Activated CD4-positive, alpha-beta T cell treated with anti-CD3 and anti-CD28 coated beads, Interleukin-2, amount 50 U/mL, for 48 hours (primary cell): ENCODE measurements at places on chromosomes 5 and 9.

GRCh38 chr5:31763424-31763823 is 124.5 kb downstream of the PDZD2 start:
- no peak for DNase-seq

DNA sequence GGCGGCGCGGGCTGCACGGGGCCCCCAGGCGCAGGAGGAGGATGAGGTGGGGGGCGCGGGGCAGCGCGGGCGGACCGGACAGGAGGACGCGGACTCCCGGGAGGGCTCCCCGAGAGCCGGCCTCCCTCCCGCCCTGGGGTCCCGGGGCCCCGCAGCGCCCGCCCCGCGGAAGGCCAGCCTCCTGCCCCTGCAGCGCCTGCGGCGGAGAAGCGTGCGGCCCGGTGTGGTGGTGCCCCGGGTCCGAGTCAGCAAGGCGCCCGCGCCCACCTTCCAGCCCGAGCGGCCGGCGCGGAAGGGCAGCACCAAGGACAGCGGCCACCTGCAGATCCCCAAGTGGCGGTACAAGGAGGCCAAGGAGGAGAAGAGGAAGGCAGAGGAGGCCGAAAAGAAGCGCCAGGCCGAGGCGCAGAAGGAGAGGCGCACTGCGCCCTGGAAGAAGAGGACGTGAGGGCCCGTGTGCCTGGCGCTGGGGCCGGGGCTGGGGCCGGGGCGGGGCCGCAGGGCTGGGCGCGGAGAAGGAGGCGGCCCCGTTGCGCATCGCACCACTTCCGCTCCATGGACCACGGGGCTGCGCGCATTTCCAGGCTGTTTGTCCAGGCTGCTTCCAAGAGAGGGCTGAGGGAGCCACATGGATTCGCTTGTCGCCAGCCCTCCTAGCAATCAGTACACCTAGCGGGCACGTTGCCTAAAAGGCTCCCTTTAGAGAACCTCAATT is 86.0 kb downstream of the ANKRD33B start:
- DNase-seq: no peak

DNA sequence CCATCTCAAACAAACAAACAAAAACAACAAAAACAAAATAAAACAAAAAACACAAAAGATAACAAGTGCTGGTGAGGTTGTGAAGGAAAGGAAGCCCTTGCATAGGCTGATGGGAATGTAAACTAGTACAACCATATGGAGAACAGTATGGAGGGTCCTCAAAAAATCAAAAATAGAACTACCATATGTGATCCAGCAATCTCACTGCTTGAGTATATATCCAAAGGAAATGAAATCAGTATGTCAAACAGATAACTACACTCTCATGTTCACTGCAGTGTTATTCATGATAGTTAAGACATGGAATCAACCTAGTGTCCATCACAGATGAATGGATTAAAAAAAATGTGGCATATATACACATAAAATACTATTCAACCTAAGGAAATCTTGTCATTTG is 395.7 kb upstream of the SLC24A2 start:
- no peak for DNase-seq

GRCh38 chr5:35404701-35405100 is 174.4 kb upstream of the PRLR start:
- no peak for DNase-seq

DNA sequence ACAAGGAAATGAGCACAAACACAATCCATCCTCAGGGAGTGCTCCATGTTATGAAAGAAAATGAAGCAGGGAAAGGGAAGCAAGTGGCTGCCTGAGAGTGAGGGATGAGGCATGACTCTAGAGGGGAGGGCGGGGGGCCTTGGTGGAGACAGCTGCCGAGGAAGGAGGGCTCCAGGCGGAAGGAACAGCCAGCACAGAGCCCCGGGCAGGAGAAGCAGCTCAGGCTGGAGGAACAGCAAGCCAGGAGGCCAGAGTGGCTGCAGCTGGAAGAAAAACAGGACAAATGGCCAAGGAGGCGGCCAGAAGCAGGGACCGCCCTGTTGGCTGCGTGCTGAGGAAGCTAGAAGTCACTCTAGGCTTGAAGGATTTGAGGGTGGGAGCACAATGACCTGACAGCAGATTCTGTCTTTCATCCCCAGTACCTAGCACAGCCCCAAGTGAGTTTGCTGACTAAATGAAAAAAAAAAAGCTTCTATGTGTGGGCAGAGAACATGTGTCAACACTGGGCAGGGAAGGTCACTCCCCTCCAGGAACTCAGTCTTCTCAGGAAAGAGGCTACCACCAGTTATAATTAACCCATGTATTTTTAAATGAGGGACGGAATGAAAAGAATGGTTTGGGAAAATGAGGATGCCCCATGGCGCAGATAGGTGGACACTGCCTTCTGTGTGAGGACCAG is 142.8 kb downstream of the DCP2 start:
- DNase-seq: no peak

GRCh38 chr5:19369048-19369447 is 619.0 kb downstream of the CDH18 start:
- no peak for DNase-seq
